ENCODE measurements at places on chromosomes 1 and 21.

DNA sequence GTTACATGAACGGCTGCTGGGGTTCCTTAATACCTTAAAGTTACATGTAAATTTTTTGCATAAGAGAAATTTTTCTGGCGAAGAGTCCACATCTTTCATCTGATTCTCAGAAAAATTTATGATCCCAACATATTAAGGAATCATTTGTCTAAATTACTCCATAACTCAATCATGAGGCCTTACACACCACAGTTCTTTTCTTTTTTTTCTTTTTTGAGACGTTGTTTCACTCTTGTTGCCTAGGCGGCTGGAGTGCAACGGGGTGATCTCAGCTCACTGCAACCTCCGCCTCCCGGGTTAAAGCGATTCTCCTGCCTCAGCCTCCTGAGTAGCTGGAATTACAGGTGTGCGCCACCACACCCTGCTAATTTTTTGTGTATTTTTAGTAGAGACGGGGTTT lies 2.1 kb upstream of the S100A11 start:
- no peak for DNase-seq

GRCh38 chr1:15765495-15766194 lies 7.0 kb downstream of the FBLIM1 start:
- DNase-seq: peak; percentile 30

DNA sequence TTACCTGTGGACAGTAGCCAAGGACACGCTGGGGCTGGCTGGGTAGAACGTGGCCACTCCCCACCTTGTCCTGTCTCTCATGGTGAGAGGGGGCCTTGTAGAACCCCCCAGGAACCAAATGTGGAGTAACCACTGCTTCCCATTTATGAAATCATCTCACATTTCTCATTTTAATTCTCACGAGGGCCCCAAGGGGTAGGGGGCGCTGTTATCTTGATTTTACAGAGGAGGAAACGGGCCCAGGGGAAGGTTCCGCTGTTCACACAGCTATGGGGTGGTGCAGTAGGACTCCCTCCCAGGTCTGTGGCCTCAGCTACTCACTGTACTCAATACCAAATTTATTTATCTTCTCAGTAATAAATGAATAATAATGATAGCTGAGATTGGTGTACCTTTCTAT lies 5.5 kb downstream of the SMPDL3B start:
- peak; percentile 46 for DNase-seq

GRCh38 chr1:18736958-18737357 lies 106.3 kb downstream of the PAX7 start:
- DNase-seq: no peak

GRCh38 chr1:199064971-199065370 lies 426.1 kb downstream of the PTPRC start:
- DNase-seq: no peak

DNA sequence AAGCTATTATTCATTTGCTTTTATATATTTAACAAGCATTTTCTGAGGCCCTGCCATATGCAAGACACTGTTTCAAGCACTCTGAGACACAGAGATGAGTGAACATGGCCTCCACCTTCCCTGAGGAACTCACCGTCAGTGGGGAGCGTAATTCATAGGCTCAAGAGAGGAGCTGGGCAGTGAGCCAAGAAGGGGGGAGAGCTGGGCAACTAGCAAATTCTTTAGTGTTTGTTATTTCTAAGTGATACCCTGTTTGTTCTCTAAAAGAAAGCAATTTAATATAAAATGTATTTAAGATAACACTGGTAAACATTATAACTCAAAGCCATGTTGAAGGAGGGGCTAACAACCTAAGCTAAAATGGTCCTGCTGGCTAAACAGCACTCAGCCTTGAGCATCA lies 119.2 kb upstream of the NGF start:
- DNase-seq: peak; percentile 51

DNA sequence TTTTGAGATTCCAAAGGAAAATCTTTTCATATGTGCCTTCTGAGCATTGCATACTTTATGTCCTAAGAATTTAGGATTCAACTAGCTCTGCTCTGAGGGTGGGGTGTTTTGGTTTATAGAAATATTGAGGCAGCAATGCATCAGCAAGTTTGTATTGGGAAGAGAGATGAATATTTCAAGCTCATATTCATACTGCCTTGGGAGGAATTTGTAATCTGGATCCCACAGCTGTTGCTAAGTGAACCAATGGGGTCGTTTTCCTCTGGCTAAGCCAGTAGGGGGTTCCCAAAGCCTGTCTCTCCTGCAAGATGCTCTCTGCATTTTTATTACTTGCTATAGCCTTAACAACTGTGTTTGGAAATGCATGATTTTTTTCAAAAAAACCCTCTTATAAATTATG lies 130.6 kb downstream of the SNX7 start:
- DNase-seq: peak; percentile 84

DNA sequence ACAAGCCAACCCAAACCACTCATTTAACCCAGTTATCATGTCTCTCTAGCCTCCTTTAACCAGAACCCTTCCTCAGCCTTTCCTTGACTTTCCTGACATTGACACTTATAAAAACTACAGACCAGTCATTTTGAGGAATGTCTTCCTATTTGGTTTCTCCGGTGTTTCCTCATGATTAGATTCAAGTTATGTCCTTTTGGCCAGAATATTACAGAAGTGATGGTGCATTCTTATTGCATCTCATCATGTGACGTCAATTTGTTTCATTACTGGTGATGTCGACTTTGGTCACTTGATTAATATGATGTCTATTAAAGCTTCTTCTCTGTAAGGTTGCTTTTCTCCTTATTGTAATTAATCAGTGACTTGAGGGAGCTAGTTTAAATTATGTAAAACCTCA lies 6.1 kb upstream of the RCSD1 start:
- no peak for DNase-seq

- DNase-seq: no peak
These were observed 2.2 kb downstream of the SPATC1L start for GRCh38 chr21:46181953-46182547.

DNA sequence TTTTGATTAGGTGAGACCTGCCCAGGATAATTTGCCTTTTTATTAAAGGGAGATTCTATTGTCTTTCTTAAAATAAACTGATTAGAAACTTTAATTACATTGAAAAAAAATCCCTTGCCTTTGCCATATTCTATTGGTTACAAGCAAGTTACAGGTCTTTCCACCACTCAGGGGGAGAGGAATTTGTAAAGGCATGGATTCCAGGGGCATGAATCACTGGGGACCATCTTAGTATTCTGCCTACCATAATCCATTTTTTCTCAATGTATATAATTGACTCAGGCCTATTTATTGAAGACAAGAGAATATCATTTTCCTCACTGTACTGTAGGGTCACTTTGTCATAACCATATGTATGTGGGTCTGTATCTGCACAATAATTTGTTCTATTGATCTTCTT lies 124.3 kb upstream of the PDE4B start:
- DNase-seq: peak; percentile 32

- no peak for DNase-seq
These were observed 76.6 kb upstream of the NRIP1 start for GRCh38 chr21:15141261-15141970.

DNA sequence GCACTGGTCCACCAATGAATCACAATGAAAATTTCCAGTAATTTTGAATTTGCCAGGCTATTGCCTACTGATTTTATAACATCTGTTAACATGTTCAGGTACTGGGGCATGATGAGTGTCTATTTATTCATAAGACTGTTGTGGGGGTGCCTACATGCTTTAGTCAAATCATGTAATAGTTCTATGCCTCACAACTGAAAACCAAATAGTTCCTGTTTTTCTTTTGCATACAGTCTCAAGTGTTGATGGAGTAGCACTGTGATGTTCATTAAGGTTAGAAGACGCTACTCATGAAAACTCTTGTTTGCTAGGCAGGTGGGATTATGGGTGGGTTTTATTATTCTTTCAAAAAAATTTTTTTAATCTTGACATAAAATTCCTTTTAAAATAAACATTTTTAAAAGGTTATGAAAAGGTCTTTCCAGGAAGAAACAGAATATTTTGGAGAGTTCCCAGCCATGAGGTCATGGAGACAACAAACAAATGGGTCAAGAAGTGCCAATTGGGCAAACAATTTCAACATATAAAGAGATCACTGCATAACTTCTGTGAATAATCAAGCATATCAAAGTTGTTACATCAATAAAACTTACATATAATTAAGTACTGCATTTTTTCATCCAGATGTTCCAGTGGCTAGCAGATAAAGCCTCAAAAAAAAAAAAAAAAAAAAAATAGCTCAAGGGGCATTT lies 40.2 kb upstream of the NHLH2 start:
- DNase-seq: no peak

DNA sequence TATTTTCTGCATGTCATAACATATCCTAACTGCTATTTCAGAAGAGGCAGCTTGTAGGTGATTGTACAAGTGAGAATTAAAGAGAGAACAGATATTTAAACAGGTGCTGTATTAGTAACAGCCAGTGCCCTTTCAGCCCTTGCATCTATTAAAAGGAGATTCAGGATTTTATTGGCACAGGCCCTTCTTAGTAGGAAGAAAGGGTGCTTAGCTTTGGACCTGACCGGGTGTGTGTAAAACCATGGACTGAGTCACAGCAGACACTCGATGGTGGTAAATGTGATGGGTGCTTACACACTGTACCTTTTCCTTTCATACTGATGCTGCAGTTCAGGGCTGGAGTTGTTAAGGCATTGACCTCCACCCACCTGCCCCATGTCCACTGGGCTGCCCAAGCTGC lies 12.7 kb upstream of the CD101 start:
- DNase-seq: no peak

DNA sequence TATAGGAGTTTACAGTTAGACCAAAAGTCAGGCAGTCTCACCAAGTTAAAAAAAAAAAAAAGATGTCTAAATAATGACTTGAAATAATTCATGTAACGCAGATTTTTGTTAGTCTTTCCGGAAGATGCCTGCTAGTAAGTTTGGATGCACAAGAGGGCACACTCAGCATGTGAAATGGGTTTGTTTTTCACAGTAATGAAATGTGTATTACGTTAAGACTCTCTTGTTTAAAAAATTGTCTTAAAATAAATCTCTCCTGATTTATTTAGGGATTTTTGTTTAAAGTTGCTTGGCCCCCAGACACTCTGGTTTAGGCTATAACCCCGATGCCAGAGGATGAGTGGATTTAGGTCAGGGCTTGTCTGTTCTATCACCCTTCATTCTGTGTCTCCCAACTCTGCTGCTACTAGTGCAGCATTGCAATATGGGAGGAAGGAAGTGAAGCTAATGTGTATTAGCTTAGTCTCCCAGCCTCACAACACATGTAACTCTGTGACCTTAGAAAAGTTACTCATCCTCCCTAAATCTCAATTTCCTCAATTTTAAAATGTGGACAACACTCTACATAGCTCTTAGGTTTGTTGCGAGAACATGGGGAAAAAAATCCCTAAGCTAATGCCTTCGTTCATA lies 25.7 kb downstream of the CTH start:
- peak; percentile 24 for DNase-seq

DNA sequence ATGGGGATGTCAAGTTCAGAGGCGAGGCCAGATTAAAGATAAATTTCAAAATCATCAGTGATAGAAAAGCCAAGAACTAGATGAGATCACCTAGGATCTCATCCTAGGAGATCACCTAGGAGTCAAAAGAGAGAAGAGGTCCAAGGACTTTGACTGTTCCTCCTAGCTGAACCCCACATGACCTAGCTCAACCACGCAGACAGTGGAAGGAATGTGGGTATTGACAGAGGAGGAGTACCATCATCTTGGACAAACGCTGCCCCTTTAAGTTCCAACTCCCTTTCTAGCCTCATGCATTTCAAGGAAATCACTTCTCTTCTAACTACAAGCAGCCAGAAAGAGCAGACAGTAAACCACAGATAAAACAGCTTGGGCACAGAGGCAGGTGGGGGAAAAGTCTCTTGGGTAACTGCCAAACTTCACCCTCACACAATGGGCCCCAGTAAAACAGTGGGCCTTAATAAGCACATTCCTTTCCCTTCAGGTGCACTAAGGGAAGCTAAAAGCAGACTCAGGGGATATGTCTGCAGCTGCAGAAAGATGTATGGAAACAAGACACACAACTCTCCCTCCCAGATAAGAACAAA lies 12.5 kb upstream of the FAM76A start:
- DNase-seq: no peak

DNA sequence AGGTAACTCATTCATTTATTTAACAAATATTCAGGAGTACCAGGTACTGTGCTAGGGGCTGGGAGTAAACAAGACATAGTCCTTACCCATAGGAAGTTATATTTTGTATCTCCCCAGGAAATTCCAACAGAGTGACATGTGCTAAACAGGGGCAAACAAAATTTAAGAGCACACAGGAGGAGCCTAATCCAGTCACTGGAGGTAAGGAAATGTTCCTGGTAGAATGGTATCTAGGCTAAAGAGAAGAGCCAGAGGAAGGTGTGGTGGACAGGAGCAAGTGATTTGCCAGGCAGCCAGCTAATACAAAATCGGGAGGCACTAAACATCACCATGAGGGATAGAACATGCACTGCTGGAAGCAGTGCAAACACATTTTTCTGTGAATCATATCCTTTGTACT lies 10.4 kb downstream of the TEX38 start:
- DNase-seq: no peak

- no peak for DNase-seq
These were observed 748 bp upstream of the NIPAL3 start for GRCh38 chr1:24414775-24415333.

DNA sequence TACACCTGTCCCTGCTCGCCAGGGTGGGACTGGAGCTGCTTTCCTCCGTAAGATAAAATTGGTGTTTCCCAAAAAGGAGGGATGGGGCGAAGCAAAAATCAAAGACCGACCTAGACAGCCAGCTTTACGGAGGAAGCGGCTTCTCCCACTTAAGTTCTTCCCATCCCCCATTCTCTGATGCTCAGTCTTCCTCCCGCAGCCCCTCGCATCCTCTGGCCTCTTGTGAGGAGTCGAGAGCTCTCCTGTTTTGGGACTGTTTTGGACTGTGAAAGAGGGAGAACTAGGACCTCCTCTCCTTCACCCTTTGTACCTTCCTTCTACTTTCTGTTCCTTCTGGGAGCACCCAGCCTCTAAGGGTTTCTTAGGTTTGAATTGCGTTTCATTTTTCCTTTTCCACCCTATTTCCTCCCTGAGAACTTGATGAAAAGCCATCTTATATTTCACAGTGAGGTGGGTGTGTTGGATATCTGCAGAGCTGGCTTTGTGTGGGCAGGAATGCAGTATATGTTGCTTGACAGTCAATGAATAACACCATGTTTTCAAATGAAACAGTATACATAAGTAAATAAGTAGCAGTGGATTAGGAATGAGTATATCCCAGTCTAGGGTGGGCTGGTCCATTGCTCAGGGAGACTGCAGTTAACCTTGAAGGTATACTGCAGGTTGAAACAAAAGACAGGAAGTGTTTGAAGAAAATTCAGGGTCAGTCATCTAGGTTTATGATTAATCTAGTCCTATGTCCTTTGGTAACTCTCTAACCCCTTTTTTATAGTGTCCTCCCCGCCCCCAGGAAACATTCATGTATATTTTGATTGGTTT lies 848 bp downstream of the CTTNBP2NL start:
- DNase-seq: no peak

DNA sequence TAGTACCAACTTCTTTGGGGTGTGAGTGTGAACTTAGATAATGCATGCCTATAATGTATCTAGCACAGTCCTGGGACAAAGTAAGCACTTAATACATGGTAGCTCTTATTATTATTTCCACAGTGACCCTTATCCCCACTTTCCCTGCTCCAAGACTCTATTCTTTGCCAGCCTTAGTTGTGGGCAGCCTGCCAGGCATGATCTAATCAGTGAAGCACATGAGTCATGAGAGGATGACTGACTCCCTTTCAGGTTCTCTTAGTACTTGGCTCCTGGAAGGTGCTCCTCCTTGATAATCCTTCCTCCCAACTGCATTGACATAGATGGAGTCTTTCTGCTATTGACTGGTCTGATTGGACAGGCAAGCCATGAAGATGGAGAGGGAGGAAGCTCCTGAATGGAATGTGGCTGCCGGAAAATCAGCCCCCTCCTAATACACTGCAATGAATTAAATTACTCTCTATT lies 17.4 kb upstream of the GNG12 start:
- DNase-seq: peak; percentile 85
